GM03348 (cell line): ENCODE measurements at places on chromosomes 3 and 15.

- DNase-seq, result no peak
Measured at GRCh38 chr15:74784426-74785193, 2.7 kb downstream of the CSK start.

DNA sequence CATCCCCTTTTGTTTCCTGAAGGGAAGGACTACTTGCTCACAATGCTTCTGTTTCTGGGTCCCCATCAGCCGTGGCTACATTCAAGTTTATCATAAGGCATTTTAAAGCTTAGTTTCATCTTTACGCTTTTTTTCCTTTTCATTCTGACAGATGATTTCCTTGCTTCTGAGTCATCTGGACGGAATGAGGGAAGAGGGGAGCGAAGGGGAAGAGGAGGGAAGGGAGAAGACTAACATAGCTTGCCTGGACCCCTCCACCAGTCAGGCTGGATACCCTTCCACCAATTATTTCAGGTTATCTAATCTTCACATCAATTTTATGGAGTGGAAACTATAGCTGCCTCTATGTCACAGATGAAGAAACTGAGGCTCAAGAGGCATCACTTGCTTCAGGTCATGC lies 27.6 kb downstream of the FAM3D start:
- no peak for DNase-seq

DNA sequence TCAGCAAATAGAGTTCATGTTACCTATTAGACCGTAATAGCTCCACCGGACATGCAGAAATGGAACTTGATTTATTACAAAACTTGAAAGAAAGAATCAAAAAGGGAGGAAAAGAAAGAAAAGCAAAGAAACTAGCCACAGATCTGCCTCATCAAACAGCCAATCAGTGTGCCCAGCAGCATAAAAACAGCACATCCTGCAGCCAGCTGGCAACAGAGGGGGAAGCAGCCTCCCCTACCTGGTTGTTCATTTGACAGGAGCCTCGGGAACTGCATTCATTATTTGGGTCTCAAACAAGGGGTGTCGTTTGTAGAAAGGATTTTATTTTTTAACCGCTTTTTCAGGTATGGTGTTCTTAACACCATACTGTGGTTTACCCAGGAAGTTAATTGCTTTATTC lies 181.5 kb upstream of the TOPAZ1 start:
- no peak for DNase-seq

DNA sequence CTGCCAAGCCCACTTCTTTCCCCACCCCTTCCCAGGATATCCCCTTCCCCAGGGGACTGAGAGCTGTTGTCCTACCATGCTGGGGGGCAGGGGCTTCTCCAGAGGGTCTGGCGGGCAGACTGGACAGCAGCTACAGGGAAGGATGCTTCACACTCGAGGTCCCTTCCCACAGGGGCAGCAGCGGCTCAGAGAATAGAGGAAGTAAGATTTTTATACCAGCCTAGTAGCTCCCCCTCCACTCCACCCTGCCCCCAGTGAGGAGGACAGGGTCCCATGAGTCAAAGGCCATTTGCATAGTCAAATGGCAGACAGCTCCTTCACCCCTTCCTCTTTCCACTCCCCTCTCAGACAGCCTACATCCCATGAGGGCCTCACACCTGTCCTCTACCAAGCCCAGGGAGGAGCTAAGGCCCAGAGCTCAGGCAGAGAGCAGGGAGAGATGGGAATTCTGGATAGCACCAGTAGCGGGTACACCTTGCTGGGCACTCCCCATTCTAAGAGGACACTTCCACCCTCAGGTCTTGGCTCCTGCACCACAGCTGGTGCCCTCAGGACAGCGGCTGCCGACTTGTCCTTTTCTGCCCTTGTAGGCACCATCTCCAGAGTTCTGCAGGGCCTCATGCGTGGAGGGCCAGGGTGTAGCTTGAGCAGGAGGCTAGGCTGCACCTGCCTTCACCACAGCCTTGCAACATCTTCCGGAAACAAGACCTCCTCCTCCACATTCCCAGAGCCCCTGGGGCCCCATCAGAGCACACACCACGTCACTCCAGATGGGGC lies at the start of gene TLR9:
Gene TLR9, minus strand, starts transcription at position 194 of the 777 bp plus-strand sequence. Its CDS starts 116 bp downstream, at position 78.
- DNase-seq, result no peak

DNA sequence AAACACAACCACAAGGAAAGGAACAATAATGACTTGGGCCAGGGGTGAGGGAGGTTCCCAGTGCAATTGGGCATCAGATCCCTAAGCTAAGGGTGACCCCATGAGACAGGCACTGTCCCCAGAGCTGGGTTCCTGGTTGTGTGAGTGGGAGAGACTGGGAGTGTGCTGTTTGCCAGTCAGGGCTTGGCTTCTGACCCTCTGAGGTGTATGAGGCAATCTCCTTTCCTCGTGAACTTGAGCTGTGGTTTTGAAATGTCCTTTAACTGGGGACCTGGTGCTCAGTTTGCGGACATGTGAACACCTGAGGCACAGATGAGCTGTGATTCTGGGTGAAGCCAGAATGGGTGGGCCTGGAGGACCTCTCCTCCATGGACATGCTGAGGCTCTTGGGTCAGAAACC lies 58.5 kb upstream of the PLXNA1 start:
- no peak for DNase-seq

DNA sequence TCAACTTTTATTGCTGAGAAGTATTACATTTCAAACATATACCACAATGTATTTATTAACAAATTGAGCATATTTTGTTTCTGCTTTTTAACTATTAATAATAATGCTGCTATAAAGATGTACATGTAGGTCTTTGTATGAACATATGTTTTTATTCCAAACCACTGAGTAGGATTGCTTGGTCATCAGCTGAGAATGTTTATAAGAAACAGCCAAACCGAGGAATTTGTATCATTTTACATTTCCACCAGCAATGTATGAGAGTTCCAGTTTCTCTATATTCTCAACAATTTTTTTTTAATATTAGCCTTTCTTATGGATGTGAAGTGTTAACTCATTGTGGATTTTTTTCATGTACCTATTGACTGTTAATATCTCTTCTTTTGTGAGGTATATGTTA lies 119.5 kb upstream of the MDFIC2 start:
- no peak for DNase-seq

GRCh38 chr15:95292785-95293450 lies 1037.6 kb upstream of the NR2F2 start:
- DNase-seq, result no peak
